ENCODE measurements at places on chromosomes 6 and 20.

DNA sequence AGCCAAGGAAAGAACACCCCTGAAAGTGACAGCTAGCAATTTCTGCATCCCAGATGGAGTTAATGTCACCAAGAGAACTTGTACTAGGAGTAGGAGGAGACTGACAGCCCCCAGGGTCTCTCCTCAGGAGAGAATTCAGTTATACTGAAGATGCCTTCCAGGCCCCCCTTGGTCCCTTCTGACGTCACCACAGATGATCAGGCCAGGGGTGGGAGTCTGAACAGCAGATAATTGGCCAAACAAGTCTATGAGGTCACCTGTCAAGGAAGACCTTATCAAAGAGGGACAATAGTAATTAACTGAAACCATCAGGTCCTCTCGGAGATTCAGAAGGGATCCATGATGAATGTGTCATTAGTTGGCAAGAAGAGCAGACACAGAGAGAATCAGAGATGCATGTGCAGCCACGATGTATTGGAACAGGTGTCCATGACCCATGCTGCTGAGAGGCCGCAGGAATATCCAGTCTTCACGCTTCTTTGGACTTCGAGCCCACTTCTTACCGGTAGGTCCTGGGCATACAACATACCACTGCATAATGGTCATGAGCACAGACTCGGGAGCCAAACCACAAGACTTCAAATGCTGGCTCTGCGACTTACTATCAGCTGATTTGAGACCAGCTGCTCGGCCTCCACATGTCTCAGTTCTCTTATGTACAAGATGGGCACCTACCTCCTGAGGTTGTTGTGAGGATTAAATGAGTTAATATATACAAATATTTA lies 10.2 kb downstream of the TRIM10 start:
- no peak for DNase-seq

DNA sequence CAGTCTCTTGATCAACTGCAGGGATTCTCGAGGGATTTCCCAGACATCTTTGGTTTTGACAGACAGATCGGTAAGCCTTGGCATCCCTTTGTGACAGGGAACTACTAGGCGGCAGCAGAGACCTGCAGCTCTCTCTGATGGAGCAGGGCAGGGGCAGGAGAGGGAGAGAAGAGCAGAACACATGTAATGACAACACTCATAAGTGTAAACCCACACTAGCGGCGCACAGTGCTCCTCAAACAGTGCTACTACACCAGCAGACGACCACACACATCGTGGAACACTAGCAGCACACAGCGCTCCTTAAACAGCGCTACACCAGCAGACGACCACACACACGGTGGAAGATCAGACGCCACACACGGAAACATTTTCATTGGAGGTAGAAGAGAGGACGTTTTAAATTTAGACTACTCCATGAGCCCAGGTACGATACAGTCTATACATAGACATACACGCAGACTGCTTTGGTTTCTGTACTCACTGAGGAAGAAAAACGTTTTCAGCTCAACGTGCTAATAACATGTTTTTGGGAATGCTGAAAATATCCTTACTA lies 94.5 kb upstream of the TRAF3IP2 start:
- DNase-seq: no peak

- no peak for DNase-seq
Measured at GRCh38 chr20:38229376-38230252, 30.9 kb downstream of the KIAA1755 start.

- peak; percentile 55 for DNase-seq
Measured at GRCh38 chr6:47413752-47414422, 63.7 kb upstream of the CD2AP start.

- no peak for DNase-seq
Measured at GRCh38 chr6:156741287-156742073, 35.7 kb upstream of the ARID1B start.

DNA sequence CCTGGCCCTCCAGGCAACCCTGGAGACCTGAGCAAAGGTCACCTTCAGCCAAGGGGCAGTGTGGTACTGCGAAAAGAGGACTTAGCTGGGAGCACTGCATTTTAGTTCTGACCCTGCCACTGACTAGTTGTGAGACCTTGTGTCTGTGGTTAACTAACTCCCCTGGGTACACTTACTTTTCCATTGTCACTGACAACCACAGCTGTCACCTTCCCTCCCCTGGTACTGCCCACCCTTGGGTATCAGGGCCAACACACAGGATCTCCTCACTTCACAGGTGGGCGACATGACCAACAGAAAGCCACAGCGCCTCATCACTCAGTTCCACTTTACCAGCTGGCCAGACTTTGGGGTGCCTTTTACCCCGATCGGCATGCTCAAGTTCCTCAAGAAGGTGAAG lies 21.6 kb upstream of the GNRH2 start:
- no peak for DNase-seq

DNA sequence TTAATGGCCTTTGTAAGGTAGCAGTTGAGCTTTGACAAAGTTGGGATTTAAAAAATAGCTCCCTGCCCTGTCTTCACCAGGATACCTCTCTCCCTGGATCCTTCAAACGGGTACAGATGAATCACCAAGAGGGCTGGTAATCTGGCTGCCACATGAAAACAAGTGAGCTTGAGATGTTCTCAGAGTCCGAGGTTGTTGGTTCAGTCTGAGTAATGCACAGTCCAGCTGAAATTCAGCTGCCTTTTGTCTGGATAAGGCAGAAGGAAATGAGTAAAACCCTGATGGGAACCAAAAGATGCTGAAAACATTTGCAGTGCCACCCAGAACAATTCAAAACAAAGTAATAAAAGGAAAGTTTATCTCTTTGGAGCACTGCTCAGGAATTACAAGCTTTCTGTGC lies 86.8 kb downstream of the GJA1 start:
- peak; percentile 53 for DNase-seq

DNA sequence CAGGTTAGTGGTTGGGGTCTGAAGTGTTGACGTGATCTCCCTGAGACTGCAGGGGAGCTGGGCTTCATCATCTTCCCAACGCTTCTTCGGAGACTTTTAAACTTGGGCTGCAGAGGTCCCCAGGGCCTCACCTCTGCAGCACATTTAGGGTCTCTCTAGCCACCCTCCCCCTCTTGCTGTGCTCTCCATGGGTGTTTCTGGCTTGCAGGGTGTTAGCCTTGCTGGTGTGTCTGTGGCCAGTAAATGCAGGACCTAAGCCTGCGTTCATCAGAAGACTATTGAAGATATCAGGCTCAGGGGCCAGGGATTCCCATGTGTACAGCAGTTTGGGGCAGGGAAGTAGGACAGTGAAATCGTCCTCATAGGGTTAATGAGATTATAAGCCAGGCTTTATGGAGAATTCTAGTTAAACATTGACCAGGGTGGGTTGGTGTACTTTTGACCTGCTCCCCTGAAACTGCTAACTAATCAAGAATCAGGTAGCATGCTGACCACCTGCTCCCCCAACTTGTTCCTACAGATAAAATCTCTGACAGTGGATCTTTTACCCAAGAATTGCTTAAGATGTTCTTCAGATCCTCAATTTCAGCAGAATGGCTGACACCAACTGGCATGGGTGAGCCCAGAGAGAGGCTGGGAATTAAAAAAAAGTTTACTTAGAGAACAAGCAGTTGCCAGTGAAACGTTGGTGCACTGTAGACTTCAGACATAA lies 3.8 kb upstream of the DDO start:
- DNase-seq: no peak

- no peak for DNase-seq
Measured at GRCh38 chr20:58078741-58079522, 149.5 kb downstream of the ANKRD60 start.

DNA sequence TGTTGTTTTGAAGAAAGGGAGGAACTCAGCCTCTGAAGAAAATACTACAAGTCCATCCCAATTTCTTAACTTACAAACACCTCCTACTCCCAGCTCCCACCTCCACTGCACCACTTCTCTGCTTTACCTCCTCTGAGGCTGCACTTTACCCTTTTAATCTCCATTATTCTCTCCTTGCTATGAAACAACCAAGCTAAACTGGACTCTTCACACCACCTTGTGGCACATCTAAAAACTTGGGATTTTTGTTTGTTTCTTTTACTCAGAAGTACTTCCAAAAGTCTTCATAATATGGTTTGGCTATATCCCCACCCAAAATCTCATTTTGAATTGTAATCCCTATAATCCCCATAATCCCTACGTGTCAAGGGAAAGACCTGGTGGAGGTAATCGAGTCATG lies 142.2 kb downstream of the MOXD1 start:
- DNase-seq: peak; percentile 14

GRCh38 chr6:82833481-82833880 lies 232.2 kb downstream of the UBE3D start:
- DNase-seq: no peak

DNA sequence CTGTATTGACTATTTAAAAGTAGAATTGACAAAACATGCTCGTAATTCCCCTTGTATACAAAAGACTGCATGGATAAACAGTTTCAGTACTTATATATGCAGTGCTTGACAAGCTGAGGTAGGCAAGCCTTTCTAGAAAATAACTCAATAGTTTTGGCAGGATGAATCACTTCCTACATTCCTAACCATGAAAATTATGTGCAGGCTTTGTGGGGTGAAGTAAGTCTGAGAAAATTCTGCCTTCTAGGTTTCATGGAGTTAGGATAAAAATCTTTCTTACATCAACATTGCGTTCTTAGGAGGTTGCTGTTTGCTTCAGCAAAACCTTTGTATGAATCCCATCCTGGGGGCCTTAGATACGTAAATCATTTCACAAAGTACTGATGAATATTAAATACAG lies 801.4 kb upstream of the EYS start:
- DNase-seq: peak; percentile 14
